GM23248 (cell line): ENCODE measurements at places on chromosomes 1 and 21. TPM values are rescaled to one million over a fixed set of nuclear protein-coding genes. Genes with fewer than 3 reads are reported as not detected.
A peak's percentile ranks its signal among the peaks of the same experiment; 100 is the strongest.

The TINAGL1 gene
- 1.1 and 1.4 TPM in 2 replicates for polyA plus RNA-seq

The DYNLT4 gene
- 0.52 and 0.59 TPM in 2 replicates for polyA plus RNA-seq

DNA sequence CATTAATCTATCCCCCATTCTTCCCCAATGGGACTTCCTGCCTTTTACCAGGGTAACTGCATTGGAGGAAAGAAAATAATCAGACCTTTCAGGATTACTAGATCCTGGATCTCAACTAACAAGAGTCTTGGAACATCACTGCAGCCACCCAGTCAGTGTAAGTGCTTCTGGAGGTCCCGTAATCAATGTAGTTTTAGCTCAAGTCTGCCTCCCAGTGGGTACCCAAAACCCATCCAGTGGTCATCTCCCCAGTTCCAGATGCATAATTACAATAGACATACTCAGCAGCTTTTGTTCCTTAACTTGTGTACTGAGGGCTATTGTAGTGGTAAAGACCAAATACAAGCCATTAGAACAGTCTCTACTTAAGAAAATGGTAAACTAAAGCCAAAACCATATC, 319.1 kb downstream of the GPATCH2 start:
- peak; percentile 17 for DNase-seq
- no peak overlapping the region for H3K27ac ChIP-seq
- no peaks in the 10 kb centered on the region for H3K36me3 ChIP-seq

The CLCA4 gene
- polyA plus RNA-seq = not detected in 2 replicates

- DNase-seq = peak; percentile 42
- H3K4me1 ChIP-seq = no peaks in the 10 kb centered on the region
- H3K36me3 ChIP-seq = no peaks in the 10 kb centered on the region
- H3K4me3 ChIP-seq = no peak overlapping the region
Observed at GRCh38 chr1:30353637-30354036, 369.7 kb downstream of the MATN1 start.

The NR1I3 gene
- polyA plus RNA-seq = 0.70 TPM in 1 of 2 replicates, not detected in the other

DNA sequence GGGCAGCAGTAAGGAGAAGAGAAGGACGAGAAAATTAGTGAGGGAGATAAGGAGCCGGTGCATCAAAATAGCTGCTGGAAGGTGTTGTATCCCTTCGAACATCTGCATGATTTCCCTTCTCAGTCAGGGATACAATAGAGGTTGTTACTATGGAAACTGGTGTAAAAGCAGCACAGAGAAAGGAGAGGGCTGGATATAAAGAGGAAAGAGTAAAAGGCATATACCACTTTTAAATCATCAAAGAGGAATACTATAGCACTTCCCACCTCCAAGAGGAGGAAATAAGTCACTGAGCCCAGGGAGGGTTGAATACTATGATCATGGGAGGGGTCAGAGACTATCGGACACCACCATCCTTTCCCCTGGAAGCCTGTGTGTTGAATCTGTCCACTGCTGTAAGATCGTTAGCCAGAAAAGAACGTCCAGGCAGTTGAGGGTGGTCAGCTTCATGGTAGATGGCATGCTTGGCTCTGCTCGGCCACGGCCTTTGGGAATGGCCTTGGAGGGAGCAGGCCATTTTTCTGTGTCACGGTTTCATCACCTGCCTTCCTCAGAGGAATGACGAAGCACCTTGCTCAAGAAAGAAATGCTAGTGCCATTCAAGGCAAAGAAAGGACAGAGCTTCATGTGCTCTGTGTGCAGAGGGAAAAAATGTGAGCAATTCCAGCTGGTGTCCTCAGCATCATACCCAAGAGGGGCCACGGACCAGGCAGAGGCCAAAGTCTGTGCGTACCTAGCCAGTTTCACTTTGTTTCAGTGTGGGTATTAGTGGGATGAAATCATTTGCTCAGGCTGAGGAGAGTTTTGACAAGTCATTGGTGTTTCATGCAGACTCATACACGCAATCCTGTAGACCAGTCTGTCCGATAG, 64.2 kb downstream of the IRF2BP2 start:
- no peaks in the 10 kb centered on the region for H3K36me3 ChIP-seq
- H3K27ac ChIP-seq = no peak overlapping the region
- peaks cover 7% of the 10 kb centered on the region for H3K4me1 ChIP-seq
- no peaks in the 10 kb centered on the region for H3K27me3 ChIP-seq
- no peak overlapping the region for H3K4me3 ChIP-seq

- no peak overlapping the region for H3K4me3 ChIP-seq
- H3K27me3 ChIP-seq = no peaks in the 10 kb centered on the region
- no peak for DNase-seq
- H3K36me3 ChIP-seq = no peaks in the 10 kb centered on the region
- peaks cover 40% of the 10 kb centered on the region for H3K4me1 ChIP-seq
Observed at GRCh38 chr1:65510961-65511360, 90.5 kb downstream of the LEPR start.

The MRPL37 gene
- polyA plus RNA-seq = 91.3 and 102 TPM in 2 replicates

The CLDN17 gene
- polyA plus RNA-seq = not detected in 2 replicates

The SDC3 gene
- 6.6 and 6.9 TPM in 2 replicates for polyA plus RNA-seq

The FNDC5 gene
- polyA plus RNA-seq = 0.15 and 0.33 TPM in 2 replicates

The EXOC8 gene
- polyA plus RNA-seq = 3.2 and 3.9 TPM in 2 replicates

- no peak overlapping the region for H3K27ac ChIP-seq
- H3K27me3 ChIP-seq = peaks cover 26% of the 10 kb centered on the region
- peaks cover 7% of the 10 kb centered on the region; the same call in 1 of the 2 replicates for H3K4me1 ChIP-seq
- H3K4me3 ChIP-seq = peak overlapping the region; percentile 68
- peak; percentile 37 for DNase-seq
- no peaks in the 10 kb centered on the region for H3K36me3 ChIP-seq
Observed at GRCh38 chr1:175192111-175192629, 406 bp downstream of the KIAA0040 start.

- peaks cover 26% of the 10 kb centered on the region for H3K4me1 ChIP-seq
- no peak for DNase-seq
- H3K27ac ChIP-seq = no peak overlapping the region; the same call in 1 of the 2 replicates
- H3K27me3 ChIP-seq = no peaks in the 10 kb centered on the region
Observed at GRCh38 chr21:33359446-33359845, 34.7 kb downstream of the IFNAR1 start.

- no peaks in the 10 kb centered on the region for H3K36me3 ChIP-seq
- H3K27me3 ChIP-seq = no peaks in the 10 kb centered on the region
- peak overlapping the region; percentile 90 for H3K4me3 ChIP-seq
- DNase-seq = no peak
- peak overlapping the region; percentile 70 for H3K27ac ChIP-seq
- peaks cover 8% of the 10 kb centered on the region for H3K4me1 ChIP-seq
Observed at GRCh38 chr1:153957744-153958110, 685 bp downstream of the CRTC2 start.

- no peak overlapping the region for H3K4me3 ChIP-seq
- H3K4me1 ChIP-seq = no peaks in the 10 kb centered on the region; the same call in 1 of the 2 replicates
Observed at GRCh38 chr1:211324992-211325775, 1.4 kb upstream of the TRAF5 start.

DNA sequence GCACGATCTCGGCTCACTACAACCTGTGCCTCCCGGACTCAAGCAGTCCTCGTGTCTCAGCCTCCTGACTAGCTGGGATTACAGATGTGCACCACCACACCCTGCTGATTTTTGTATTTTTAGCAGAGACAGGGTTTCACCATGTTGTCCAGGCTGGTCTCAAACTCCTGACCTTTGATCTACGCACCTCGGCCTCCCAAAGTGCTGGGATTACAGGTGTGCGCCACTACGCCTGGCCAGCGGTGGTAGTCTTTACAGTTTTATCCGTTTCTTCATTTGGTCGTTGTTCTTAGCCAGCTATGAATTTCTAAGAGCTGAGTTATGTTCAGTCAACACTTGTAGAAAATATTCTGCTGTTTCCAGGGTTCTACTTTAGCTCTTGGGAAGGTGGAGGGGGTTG, 53.3 kb downstream of the AKNAD1 start:
- peaks cover 10% of the 10 kb centered on the region for H3K4me1 ChIP-seq
- DNase-seq = no peak
- H3K27me3 ChIP-seq = no peaks in the 10 kb centered on the region
- peaks cover 58% of the 10 kb centered on the region for H3K36me3 ChIP-seq
